ENCODE measurements at places on chromosomes 12 and 14.

GRCh38 chr12:47237751-47238211 lies 158.0 kb upstream of the AMIGO2 start:
- peak; percentile 66 for DNase-seq

- DNase-seq, result no peak
Measured at GRCh38 chr14:61042220-61042619, 61.2 kb downstream of the SLC38A6 start.

GRCh38 chr12:46492471-46493085 lies 120.0 kb upstream of the SLC38A2 start:
- no peak for DNase-seq

GRCh38 chr12:111653596-111653995 lies 32.2 kb downstream of the BRAP start:
- no peak for DNase-seq

- no peak for DNase-seq
Measured at GRCh38 chr14:84027351-84027750, 1502.6 kb upstream of the FLRT2 start.
